ENCODE measurements at places on chromosomes 3 and 15.

GRCh38 chr3:126160243-126161210 lies 19.9 kb downstream of the ALDH1L1 start:
- DNase-seq = no peak

DNA sequence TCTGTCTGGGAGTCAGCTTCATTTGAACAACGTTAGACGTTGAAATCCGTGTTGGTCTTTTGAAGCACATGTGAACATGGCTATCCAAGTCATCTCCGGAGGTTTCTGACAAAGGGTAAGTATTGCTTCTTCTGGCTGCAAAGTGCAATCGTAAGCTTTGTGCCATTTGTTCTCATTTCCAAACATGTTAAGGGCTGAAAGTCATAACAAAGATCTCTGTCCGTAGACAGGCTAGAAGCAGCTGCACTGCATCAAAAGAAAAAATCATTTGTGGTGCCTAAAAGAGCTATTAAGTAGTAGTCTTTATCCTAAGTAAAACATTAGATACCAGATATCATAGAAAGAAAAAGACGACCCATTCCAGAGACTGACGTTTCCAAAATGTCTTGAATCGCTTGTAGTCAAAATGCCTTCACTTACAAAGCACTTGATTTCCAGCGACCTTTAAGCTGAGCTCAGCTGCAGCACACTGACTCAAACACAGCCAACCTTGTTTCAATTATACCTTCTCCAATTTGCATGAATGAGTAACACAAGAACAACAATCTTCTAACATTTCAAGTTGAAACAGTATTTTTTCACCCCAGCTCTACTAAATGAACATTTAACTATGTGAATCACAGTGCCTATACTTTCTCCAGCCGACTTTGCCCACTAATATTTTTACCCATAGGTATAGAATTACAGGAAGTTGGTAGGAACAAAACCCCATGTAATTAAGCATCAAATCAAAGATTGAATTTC lies 76.6 kb downstream of the NEDD4 start:
- DNase-seq = no peak

DNA sequence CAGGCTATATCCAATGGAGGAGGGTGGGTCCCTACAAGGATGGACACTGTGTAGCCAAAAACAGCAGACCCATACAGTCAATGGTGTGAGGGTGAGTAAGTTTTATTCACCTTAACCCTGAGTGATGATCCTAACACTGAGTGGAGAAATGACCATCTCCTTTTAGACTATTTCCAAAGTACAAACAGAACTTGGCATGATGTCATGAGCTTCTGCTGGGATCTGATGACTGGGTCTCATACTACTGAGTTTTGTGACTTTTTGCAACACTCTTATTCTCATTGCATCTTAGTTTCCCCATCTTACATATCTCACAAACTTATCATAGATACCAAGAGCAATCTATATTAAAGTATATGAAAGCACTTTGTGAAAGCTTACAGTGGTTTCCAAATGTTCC lies 330.3 kb upstream of the CFAP20DC start:
- no peak for DNase-seq

GRCh38 chr15:61978225-61978624 lies 82.0 kb downstream of the VPS13C start:
- no peak for DNase-seq

- no peak for DNase-seq
Measured at GRCh38 chr3:123371426-123371825, 77.5 kb downstream of the ADCY5 start.

GRCh38 chr3:23565041-23565775 lies 240.5 kb upstream of the UBE2E1 start:
- DNase-seq = no peak

GRCh38 chr3:150528354-150528797 lies 17.9 kb downstream of the SERP1 start:
- DNase-seq = no peak

DNA sequence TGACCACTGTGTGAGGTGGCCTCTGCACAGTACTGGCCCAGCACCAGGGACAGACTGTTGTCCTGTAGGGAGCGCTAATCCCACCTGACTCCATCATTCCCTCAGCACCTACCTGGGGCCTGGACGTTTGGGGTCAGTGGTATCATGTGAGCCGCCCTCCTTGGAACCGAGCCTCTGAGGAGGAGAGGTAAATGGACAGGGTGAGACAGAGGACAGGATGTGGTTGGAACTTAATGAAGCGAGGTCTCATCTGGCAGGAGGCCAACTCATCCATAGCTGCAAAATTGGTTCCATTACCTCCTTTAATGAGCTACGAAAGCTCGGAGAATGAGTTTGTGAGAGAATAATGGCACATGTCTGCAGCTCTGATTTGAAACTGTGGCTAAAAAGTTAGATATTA lies 13.9 kb downstream of the MAPKAPK3 start:
- no peak for DNase-seq

DNA sequence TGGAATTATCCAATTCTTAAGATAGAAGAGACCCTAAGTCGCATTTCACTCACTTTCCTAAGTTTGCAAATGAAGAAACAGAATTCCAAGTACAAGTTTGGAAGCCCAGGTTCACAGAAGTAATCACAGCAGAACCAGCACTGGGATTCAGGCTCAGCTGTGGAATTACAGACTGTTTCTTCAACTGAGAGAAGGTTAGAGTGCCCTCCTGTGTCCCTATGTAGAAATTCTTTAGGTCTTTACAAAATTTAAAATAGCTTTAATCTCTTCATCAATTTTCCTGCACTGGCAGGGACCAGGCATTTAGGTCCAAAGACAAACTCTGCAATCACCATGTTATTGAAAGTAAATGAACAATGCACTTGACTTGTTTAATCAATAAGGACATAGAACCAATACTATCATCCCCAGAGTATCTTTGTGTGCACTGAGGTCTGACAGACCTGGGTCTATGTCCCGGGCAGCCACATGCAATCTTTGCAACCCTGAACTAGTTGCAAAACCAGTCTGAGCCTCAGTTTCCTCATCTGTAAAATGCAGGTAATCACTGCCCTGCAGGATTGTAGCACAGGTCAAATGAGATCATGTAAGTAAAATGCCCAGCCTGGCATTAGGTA lies 96.3 kb upstream of the ZBED2 start:
- no peak for DNase-seq

DNA sequence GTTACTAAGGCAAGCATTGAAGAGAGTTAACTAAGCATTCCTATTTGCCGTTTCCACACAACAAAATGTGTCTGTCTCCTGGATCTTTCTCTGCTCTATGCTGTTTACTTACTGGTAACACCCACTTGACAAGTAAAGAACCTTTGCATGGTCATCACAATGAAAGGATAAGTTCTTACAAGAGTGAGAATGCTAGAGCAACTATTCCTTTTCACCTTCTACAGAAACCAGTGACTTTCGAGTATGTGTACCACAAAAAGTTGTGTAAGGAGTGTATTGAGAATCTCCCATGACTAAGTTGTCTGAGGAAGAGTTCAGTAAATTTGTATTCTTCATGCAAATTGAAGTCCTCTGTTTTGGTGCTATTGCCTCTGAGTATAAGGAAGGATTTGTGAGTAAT lies 10.8 kb downstream of the TIPARP start:
- no peak for DNase-seq

DNA sequence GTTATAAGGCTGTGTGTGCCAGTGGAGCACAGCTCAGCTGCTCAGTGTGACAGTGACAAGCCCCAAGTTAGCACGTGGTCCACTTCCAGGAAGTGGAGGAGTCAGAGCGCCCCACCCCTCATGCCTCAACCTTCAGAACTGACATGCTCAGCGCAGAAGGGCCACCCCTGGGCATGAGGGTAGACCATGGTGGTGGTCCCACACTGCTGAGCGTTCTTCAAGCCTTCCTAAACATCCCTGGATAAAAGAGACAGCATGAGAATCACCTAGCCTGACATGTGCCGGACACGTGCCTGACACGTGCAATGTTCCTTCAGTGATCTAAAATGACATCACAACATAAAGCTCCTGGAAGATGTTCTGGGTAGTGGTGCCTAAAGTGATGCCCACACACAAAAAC lies 16.8 kb downstream of the ATP10A start:
- no peak for DNase-seq

GRCh38 chr3:136942803-136943202 lies 15.0 kb upstream of the IL20RB start:
- DNase-seq = no peak
